ENCODE measurements at places on chromosomes 1 and 21.

DNA sequence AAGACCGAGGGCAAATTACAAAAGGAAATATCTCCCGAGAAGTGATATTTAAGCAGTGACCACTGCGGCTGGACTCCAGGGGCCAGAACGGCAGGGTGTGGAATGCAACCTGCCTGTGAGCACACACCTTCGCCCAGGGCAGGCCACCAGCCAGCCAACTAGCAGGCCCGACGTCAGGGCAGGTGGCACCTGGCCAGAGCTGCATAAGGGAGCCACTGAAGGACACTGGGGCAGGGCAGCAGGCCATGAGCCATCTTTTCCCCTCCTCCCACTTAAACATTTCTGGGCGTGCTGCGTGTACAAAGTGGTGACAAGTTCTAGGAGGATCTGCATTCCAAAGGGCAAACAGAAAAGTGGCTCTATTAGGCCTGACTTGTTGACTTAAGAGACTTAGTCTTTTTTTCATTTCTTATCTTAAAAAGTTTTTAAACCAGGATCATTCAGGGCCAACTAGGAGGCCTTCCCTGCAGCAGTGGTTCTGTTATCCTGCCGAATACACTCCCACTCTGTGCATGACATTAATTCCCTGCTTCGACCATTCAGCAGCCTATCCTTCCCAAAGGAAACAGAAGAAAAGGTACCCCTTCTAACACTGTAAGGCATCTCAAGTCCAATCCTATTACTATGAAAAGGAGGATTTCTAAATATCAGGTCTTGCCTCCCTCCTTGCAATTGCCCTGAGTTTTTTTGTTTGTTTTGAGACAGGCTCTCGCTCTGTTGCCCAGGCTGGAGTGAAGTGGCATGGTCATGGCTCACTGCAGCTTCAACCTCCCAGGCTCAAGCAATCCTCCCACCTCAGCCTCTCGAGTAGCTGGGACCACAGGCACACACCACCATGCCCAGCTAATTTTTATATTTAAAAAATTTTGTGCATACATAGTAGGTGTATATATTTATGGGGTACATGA lies 96.3 kb downstream of the BCAR3 start:
- DNase-seq, result no peak

- no peak for DNase-seq
Measured at GRCh38 chr1:236149003-236149595, 6.8 kb downstream of the GPR137B start.

DNA sequence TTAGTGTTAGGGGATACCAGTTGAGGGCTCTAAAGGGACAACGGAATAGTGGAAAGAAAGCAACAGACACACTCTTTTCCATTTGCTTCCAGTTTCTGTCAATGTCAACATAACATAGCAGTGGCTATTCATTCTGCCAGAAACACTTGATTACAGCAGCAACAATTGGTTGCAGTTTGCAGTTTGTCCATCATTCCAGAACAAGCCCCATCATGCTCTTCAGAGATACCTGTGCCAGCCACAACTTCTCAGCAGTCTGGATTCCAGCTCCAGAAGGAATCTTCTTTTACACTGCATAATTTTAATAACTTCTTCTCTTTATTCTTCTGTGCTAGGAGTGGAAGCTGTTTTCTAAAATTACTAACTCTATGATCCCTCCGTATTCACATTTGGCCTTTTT lies 1521.4 kb downstream of the PLA2G4A start:
- DNase-seq, result no peak

GRCh38 chr1:90502696-90503095 lies 214.4 kb downstream of the BARHL2 start:
- no peak for DNase-seq

DNA sequence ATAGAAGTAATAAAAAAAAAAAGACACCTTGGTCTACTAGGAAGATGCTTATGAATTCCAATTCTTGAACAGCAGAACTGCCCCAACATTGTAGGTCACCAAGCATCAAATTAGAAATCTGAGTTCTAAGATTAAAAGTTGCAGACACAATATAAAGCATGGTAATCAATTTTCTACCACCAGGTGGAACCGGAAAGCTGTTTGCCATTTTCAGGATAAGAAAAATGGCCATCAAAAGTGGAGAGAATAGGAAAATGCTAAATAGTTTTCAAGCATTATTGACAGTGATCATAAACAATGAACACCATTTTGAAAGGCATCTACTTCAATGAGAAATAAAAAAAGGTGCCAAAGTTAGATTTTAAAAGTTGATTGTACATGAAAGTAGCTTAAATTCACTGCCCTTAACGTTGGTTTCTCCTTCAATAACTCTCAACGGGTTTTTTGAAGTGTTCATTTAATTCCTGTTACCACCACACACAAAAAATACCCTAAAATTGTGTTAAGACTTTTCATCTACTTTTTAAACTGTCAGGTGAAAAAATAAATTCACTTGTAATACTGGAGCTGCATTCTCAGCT lies 252.9 kb downstream of the KCNT2 start:
- no peak for DNase-seq

DNA sequence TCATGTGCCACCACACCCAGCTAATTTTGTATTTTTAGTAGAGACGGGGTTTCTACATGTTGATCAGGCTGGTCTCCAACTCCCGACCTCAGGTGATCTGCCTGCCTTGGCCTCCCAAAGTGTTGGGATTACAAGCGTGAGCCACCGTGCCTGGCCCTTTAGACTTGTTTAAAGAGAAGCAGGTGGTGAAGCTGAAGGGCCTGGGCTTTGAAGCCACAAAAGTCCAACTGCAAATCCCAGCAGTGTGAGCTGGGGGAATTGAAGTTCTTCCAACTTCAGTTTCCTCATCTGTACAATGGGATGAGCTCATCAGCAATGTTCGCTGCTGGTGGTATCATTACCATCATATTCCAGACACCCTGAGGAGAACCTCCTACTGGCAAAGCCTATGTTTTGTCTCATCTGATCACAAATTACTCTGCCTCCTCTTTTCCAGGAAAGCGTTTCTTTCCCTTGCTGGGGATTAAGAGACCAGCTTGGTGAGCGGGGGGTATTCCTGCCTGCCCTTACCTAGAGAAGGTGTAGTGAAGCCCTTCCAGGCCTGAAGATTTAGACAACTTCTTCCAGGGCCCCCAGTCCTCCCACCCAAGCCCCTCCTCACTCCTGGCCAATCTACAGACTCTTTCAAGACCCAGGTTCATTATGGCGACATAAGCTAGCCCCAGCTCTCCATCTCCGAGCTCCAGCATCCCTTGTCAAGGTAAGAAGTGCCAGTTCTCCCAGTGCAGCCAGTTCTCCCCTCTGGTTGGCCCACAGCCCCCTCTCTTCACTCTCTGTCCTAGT lies 2.4 kb upstream of the SHISA4 start:
- DNase-seq, result no peak

DNA sequence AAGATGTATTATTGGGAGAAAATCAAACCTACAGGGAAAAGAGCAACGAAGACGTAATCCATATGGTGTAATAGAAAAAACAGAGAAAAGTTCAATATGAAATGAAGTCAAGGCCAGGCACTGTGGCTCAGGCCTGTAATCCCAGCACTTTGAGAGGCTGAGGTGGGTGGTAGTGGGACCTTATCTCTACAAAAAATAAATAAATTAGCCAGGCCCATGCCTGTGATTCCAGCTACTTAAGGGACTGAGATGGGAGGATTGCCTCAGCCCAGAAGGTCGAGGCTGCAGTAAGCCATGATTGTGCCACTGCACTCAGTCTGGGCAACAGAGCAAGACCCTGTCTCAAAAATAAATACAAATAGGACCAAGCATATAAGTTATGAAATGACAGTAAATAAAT lies 11.4 kb downstream of the DESI2 start:
- no peak for DNase-seq

DNA sequence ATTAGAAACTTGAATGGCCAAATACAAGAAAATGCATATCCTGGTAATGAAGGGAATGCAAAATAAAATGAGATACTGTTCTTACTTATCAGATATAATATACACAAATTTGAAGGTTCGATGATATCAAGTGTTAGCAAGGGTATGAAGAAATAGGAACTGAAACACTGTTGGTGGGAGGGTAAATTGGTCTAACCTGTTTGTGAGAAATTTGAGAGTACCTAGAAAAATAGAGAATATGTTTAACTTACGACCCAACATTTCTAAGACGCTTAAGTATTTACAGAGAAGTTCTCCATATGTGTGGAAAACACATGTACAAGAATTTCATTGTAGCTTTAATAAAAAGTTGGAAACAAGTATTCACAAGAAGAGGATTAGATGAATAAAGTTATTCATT lies 25.9 kb downstream of the ATG4C start:
- DNase-seq, result no peak

DNA sequence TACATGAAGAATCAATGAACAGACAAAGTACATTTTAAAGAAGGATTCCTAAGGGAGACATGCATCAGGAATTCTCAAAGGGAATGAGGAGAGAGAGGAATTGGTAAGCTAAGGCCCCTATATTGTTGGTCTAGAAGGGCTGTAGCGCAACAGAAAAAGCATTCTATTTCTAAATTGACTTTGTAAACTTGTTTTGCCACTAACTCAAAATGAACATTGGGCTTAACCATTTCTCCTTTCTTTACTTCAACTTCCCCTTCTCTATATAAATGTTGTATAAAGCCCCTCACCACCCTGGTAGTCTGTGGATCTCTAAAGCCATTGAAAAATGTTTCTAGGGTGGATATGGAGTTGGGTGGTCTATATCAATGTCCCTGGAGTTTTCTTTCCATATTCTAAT lies 20.4 kb upstream of the OR6N2 start:
- DNase-seq, result no peak

- no peak for DNase-seq
Measured at GRCh38 chr1:162258394-162258793, 118.3 kb downstream of the SPATA46 start.

- no peak for DNase-seq
Measured at GRCh38 chr1:236321101-236321500, 39.3 kb upstream of the ERO1B start.

DNA sequence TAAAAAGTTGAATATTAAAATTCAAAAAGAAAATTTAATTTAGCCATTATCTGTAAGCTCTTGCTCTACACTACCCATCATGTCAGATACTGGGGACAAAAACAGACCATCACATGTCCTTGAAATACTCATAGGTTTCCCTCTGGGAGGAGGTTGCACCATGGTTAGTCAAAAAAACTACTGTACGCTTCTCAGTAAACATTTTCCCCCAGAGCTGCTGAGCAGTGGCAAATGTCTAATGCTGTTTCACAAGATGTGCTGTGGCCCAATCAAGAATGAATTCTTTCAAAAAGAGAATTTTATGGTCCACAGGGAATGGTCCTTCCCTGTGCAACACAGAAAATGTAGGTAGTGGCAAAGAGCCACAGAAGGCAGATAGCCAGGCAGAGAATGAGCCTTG lies 6.1 kb downstream of the SLC25A24 start:
- DNase-seq, result no peak

DNA sequence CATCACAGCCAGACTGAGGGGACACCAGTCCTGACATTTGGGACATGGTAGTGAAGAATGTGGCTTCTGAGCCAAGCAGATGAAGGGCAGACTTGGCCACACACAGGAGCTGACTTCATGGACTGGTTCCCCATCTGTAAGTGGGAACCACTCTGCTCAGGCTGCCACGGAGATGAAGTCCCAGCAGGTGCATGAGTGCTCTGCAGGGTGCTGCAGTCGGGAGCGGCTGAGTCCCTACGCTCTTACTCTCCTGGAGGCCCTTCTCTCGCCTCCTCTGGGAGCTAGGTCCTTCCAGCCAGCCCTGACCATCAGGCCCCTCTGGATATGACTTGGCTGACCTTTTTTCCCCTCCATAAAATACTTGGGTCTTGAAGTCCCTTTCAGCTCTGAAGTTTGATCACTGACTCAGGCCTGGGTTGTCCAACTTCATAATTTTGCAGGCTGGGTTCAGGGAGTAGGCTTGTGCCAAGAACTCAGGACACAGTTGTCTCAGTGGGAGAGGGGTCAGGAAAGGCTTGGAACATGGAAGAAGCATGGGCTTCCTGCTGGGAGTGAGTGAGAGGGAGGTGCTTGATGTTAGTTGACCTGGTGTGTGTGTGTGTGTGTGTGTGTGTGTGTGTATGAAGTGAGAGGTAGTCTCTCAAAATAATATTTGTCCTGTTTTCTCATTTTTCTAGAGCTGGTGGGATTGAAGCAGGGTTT lies 21.0 kb upstream of the EPS8L3 start:
- DNase-seq, result no peak

DNA sequence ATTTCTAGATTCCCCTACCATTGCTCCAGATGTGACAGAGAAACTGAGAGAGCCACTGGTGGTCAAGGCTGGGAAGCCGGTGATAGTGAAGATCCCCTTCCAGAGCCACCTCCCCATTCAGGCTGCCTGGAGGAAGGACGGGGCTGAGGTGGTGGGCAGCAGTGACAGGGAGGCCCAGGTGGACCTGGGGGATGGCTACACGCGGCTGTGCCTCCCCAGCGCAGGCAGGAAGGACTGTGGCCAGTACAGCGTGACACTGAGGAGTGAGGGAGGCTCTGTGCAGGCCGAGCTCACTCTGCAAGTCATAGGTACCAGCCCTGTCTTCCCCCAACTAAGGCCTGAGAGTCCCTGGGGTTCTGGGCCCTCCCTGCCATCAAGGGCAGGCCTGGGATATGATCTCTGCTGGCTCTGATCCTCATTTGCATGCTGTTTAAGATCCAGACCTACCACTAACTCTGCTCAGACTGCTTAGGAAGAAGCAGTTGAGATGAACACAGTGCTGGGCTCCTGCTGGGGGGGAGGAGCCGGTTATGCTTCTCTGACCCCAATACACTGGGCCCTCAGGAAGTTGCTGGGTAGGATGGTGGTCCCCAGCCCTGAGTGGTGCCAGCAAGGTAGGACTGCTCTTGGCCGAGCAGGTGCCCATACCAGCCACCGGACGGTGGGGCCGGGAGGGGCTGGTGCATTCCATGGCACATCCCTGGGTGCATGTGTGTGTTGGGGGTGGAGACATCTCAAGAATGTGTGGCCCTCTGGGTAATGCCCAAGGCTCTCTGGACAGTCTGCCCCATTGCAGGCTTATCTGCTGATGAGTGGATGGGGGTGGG lies 25.1 kb downstream of the IGFN1 start:
- DNase-seq, result no peak

DNA sequence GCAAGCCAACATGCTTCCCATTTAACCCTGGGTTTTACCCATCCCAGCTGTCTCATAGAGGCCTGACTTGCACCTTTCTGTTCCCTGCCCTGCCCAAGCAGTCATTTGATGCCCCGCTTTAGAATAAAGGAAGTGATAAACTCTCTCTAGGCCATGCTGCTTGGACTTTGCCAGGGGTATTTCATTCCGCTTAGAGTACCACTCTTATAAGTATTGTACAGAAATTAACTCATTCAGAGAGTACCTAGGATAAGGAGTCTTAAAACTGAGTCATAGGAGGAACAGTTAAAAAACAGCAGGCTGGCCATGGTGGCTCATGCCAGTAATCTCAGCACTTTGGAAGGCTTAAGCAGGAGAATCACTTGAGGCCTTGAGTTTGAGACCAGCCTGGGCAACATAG lies 21.0 kb upstream of the LYST start:
- no peak for DNase-seq

GRCh38 chr1:100147875-100148274 lies 14.9 kb downstream of the TRMT13 start:
- DNase-seq, result no peak

- DNase-seq, result no peak
Measured at GRCh38 chr1:37028981-37029617, 5.2 kb downstream of the GRIK3 start.

GRCh38 chr21:31622397-31622796 lies 37.1 kb upstream of the SOD1 start:
- no peak for DNase-seq

GRCh38 chr1:210797422-210797821 lies 336.5 kb downstream of the KCNH1 start:
- DNase-seq, result no peak

GRCh38 chr1:203797948-203798655 lies 2.7 kb downstream of the ZBED6 start:
- DNase-seq, result no peak

- no peak for DNase-seq
Measured at GRCh38 chr1:7576946-7577657, 194.0 kb upstream of the VAMP3 start.
